ENCODE measurements at places on chromosomes 1 and 21. TPM values are rescaled to one million over a fixed set of nuclear protein-coding genes. Genes with fewer than 3 reads are reported as not detected.
A peak's percentile ranks its signal among the peaks of the same experiment; 100 is the strongest.

The TNFRSF4 gene
- 2.2 TPM for total RNA-seq

The ADGRB2 gene
- total RNA-seq: 12.1 TPM

DNA sequence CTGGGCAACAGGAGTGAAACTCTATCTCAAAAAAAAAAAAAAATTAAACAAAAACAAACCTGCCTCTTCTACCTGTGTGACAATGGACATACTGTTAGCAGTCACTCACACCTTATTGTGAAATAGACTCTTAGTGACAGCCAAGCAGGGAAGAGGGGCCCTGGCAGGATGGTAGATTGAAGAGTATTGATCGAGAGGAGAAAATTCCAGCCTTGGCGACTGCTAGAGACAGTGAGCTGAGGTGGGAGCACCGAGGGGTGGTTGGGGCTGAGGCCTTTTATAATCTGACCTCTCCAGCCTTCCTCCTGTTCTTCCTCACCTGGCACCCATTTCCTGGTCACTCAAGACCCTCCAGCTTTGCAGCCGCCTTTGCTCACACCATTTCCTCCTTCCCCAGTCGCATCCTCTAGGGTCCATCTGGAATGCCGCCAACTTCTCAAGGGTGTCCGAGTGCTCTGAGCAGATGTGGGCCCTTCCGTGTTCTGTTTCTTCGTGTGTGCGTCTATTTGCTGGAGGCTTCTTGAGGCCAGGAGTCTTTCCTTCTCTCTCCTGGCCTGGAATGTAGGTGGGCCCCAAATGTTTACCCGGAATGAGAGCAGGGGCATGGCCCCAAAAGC is 196.9 kb upstream of the TMEM51 start:
- peaks cover 24% of the 10 kb centered on the region for H3K4me1 ChIP-seq
- no peak for DNase-seq
- peaks cover 14% of the 10 kb centered on the region for H3K36me3 ChIP-seq

GRCh38 chr1:67429528-67430357 is 459 bp downstream of the SERBP1 start:
- peaks cover 82% of the 10 kb centered on the region for H3K4me1 ChIP-seq
- peak overlapping the region; percentile 96 for H3K27ac ChIP-seq
- peak; percentile 19 for DNase-seq
- H3K4me3 ChIP-seq: peak overlapping the region; percentile 88
- H3K36me3 ChIP-seq: peaks cover 14% of the 10 kb centered on the region
- no peaks in the 10 kb centered on the region for H3K27me3 ChIP-seq

DNA sequence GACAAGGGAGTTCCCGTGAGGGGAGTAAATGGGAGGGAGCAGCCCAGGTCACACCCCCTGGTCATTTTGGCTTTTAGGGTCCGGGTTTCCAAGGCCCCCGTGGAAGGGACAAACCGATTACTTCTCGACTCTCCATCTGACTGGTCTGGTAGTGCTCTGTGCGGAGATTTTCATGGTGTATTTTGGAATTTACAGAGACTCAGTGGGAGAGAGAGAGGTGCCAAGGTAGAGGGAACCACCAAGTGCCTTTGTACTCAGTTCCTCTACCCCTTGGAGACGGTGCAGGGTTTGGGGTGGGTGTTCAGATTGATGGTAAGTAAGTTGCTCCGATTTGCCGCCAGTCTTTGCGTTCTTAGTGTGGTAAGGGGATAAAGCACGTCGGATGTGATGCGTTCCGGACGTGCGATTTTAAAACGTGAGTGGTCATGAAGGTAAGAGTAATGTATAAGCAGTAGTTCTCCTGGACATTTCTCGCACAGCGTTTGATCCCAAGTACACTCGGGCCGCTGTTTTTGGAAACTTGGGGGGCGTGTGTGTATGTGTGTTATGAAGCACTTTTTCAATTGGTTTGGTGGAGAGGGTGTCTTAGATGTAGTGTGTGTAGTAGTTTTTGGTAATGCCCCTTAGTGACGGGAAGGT is 682 bp downstream of the SUCO start:
- peak overlapping the region; percentile 98 for H3K27ac ChIP-seq
- H3K27me3 ChIP-seq: no peaks in the 10 kb centered on the region
- peak overlapping the region; percentile 95 for H3K4me3 ChIP-seq
- H3K36me3 ChIP-seq: no peaks in the 10 kb centered on the region
- peaks cover 66% of the 10 kb centered on the region for H3K4me1 ChIP-seq

Measured in left ventricle myocardium inferior (tissue), 1 donor.